ENCODE measurements at places on chromosomes 7 and 10. TPM values are rescaled to one million over a fixed set of nuclear protein-coding genes. Genes with fewer than 3 reads are reported as not detected.

SLC13A1 gene
- not detected for polyA plus RNA-seq

TRIM50 gene
- polyA plus RNA-seq, result not detected

PGAM2 gene
- polyA plus RNA-seq, result not detected

- H3K27ac ChIP-seq, result peak overlapping the region; percentile 98
- H3K36me3 ChIP-seq, result peaks cover 5% of the 10 kb centered on the region
- H3K27me3 ChIP-seq, result peaks cover under 1% of the 10 kb centered on the region
- H3K4me3 ChIP-seq, result peak overlapping the region; percentile 67
Observed at GRCh38 chr10:110502851-110503301, 5.2 kb downstream of the DUSP5 start.

GRCh38 chr10:51313773-51314478, 239.6 kb downstream of the PRKG1 start:
- H3K4me3 ChIP-seq, result no peak overlapping the region
- H3K27ac ChIP-seq, result no peak overlapping the region
- no peaks in the 10 kb centered on the region for H3K4me1 ChIP-seq

DNA sequence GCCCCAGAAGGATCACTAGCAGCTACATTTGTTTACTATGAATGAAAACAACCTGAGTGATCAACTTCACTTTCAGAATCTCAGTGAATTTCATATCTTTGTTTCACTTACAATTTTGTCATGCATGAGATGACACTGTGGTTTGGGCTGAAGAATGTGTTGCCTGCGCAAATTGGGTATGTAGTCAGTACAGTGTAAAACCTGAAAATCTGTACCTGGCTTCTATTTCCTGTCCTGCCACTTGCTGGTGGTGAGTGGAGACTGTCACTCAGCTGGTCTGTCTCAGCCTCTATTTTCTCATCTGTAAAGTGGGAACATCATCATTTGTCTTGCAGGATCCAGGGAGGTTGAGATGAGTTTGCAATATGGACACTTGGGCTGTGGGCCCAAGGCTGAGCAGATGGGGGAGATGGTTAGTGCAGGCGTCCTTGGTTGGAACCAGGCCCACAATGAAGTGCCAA, 118.0 kb downstream of the WDFY4 start:
- H3K27me3 ChIP-seq, result no peaks in the 10 kb centered on the region
- peak overlapping the region; percentile 98 for H3K27ac ChIP-seq
- peaks cover 58% of the 10 kb centered on the region for H3K4me1 ChIP-seq
- peaks cover 19% of the 10 kb centered on the region for H3K36me3 ChIP-seq

- H3K4me3 ChIP-seq, result peak overlapping the region; percentile 89
- peak overlapping the region; percentile 98 for H3K27ac ChIP-seq
- DNase-seq, result no peak
- no peaks in the 10 kb centered on the region for H3K27me3 ChIP-seq
Observed at GRCh38 chr7:106767498-106768323, 97.4 kb upstream of the PIK3CG start.

DNA sequence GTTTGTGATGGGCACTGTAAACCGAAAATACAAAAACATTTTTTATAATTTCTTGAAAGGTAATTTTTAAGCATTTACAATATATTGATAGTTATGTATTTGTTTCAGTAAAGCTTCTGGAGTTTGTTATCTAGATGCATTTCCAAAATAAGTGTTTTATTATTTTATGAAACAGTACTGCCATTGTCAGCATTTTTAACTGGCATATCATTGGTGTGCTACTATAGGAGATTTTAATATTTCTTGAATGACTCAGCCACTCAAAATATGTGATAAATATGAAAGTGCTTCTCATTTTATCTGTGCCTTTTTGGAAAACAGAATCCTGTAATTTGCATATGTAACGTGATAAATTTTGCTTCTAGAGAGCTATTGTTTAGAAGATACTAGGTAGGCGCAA, 97.9 kb downstream of the ANKIB1 start:
- no peaks in the 10 kb centered on the region for H3K27me3 ChIP-seq
- no peaks in the 10 kb centered on the region for H3K4me1 ChIP-seq
- DNase-seq, result no peak
- peaks cover 3% of the 10 kb centered on the region for H3K36me3 ChIP-seq
- no peak overlapping the region for H3K4me3 ChIP-seq
- no peak overlapping the region for H3K27ac ChIP-seq

- H3K27ac ChIP-seq, result peak overlapping the region; percentile 85
- no peaks in the 10 kb centered on the region for H3K27me3 ChIP-seq
Observed at GRCh38 chr7:100080907-100081534, 502 bp downstream of the ZNF3 start.

DNA sequence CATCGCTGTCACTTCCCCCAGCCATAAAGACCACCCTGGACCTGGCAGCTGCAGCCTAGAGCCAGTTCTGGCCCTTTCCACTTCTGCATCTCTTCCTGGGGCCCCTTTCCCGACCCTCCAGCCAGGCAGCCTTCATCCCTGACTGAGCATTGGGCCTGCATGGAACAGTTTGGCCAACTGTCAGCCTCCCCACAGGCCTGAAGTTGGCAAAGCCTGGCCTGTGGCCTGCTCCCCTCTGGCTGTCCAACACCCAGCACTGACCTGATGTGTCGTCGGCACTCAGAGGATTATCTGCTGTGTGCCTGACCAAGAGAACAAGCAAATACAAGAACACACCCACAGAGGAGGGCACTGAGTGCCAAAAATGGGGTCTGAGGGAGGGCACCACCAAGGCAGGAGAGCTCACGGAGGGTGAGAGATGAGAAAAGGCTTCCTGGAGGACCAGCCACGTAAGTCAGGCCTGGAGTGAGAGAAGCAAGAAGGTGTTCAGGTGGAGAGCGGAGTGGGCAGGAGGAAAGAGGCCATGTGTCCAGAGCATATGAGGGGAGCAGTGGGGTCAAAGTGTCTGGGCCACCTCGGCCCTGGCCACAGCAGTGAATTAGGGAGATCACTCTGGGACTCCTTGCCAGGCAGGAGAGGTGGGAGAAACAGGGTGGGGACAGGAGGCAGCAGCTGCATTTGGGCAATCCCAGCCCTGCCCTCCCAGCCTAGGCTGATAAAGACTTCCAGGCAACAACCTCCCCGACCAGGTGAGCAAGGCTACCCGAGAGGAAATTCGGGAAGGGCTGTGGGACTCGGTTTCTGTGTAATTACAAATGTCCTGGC, 4.5 kb downstream of the GPRIN2 start:
- no peaks in the 10 kb centered on the region for H3K36me3 ChIP-seq
- no peaks in the 10 kb centered on the region for H3K27me3 ChIP-seq
- H3K4me1 ChIP-seq, result peaks cover 8% of the 10 kb centered on the region

DNA sequence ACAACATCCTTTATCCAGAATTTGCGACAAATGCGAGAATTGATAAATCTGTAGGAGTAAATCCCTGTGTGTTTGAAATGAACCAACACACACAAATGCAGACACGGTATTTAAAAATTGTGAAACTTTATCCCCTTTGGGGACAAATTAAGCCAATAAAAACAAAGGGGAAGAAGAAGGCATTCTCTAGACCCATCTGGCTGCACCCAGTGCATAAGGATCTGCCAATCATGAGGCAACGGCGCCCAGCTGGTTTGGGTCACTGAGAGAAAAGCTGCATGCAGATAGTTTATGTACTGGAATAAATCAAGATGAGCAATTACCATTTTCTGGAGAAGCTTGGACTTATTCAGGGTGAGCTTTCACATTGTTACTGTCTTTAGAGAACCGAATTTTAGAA, 45.7 kb downstream of the VAX1 start:
- no peak for DNase-seq
- H3K4me3 ChIP-seq, result no peak overlapping the region
- no peaks in the 10 kb centered on the region for H3K4me1 ChIP-seq
- H3K27me3 ChIP-seq, result peaks cover 9% of the 10 kb centered on the region
- no peaks in the 10 kb centered on the region for H3K36me3 ChIP-seq

DNA sequence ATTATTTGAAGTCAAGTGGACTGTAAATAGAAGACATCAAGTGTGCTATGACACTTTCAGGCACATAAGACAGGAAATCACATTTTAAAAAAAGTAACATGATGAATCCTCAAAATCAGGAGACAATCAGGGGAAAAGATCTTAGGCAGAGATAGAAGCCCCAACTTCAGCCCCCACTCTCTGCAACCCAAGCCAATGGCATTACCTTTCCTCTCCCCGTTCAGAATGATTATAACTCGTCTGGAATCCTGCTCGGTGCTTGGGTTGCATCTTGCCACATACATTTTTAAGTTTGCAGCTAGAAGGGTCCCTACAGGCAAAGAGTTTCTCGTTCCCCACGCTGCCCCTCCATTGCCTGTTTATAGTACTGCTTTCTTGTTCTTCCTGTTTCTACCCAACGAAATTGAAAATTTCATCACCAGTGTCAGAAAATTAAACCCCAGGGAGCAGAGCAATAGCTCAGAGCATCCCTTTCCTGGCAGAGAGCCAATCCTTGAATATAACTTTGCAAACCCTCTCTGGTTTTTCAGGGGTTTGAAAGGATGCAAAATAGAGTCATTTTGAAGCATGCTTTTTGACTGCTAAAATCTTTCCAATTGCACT, 260.5 kb upstream of the AOAH start:
- DNase-seq, result no peak
- H3K27me3 ChIP-seq, result no peaks in the 10 kb centered on the region
- H3K4me3 ChIP-seq, result no peak overlapping the region
- H3K36me3 ChIP-seq, result no peaks in the 10 kb centered on the region
- peaks cover 43% of the 10 kb centered on the region for H3K4me1 ChIP-seq

Measured in naive B cell (primary cell).